ENCODE measurements at places on chromosomes 6 and 20. TPM values are rescaled to one million over a fixed set of nuclear protein-coding genes. Genes with fewer than 3 reads are reported as not detected.

The GLP1R gene
- not detected for total RNA-seq

The SYCP2L gene
- 0.38 TPM for total RNA-seq

The DEFB128 gene
- not detected for total RNA-seq

The TFAP2C gene
- total RNA-seq = 1.5 TPM

The BPIFB4 gene
- not detected for total RNA-seq

The ZNF311 gene
- 0.49 TPM for total RNA-seq

The PLN gene
- total RNA-seq = 0.13 TPM

The MAP7 gene
- total RNA-seq = 2.8 TPM

The BMP2 gene
- total RNA-seq = 26.6 TPM

The RNF5 gene
- total RNA-seq = 63.1 TPM

The ENPP1 gene
- 5.4 TPM for total RNA-seq

All from mesangial cell (primary cell).